OCI-LY7 (cell line): ENCODE measurements at places on chromosomes 6 and 20.

DNA sequence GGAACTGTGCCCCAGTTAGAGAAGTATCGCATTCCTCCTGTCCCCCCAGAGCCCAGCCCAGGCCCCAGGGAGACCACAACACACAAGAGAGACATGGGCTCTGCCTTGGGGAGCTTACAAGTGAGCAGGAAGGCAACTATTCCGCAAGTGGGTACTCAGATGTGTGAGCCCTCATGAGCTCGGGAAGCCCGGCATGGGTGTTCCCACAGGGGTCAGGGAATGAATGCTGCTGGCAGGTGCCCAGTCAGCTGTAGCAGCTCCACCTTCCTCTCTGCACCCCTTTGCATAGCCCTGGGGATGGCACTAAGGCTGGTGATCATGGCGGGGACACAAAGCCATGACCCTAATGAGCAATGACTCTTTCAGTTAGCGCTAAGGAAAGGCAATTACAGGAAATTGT, 194.1 kb downstream of the SYNDIG1 start:
- DNase-seq, result no peak

GRCh38 chr20:14566505-14566904, 229.1 kb upstream of the FLRT3 start:
- DNase-seq, result no peak

DNA sequence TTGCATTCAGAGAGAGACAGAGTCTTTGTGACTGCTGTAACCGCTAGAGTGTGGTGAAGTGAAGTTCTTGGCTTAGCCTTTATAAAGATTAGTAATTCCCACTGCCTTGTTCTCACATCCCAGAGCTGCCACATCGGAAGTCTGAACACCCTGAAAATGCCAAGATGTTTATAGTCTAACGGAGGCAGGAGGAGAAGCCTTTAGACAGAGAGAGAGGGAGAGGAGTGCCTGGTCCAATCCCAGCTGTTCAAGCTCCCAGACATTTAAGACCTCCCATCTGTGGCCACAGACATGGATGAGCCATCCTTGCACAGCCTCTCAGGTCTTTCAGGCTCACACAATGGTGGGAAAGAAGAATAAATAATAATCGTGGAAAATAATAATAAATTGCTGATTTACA, 1422.8 kb upstream of the EYS start:
- no peak for DNase-seq

DNA sequence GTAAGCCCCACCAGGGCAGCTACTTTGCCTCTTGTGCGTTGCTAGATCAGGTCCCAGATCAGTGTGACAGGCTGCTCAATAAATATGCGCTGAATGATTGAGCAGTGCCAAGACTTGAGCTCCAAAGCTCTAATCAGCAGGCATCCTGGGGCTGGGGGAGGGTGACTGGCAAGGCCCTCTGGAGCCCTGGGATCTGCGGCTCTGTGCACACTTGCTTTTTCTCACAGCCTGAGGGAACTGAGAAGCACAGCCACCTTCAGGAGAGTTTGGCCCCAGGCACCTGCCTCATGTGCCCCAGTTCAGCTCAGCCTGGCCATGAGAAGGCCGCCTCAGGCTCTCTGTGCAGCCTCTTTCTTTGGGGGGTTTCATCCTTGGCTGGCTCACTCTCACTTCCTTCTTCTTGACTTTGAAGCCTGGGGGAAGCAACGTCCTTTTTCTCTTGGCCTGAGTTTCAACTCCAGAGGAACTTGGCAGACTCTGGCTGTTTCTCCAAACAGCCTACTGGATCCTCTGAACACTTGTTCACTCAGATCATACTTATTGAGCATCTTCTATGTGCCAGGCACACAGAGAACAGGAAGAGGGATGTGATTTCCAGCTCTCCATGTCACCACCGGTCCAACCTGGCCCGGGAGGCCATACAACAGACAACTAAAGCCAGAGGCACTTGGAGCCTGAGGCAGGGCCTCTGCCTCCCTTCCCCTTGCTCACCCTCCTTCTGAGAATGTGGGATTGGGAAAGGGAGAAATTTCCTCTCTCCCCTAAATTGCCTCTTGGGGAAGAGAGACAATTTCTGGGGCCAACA, 114.0 kb downstream of the VEGFA start:
- DNase-seq, result peak; percentile 81

DNA sequence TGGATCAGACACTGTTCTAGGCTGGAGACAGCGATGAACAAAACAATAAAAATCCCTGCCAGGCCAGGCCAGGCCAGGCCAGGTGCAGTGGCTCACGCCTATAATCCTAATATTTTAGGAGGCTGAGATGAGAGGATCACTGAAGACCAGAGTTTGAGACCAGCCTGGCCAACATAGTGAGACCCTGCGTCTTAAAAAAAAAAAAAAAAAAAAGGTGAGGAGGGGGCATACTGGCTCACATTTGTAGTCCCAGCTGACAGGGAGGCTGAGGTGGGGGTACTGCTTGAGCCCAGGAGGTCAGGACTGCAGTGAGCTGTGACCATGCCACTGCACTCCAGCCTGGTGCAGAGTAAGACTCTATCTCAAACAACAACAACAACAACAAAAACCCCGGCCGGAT, 4.5 kb downstream of the MUCL3 start:
- DNase-seq, result no peak

GRCh38 chr20:48904566-48905296, 16.8 kb upstream of the ARFGEF2 start:
- peak; percentile 79 for DNase-seq

- DNase-seq, result no peak
Observed at GRCh38 chr6:77205936-77206335, 257.4 kb downstream of the HTR1B start.

DNA sequence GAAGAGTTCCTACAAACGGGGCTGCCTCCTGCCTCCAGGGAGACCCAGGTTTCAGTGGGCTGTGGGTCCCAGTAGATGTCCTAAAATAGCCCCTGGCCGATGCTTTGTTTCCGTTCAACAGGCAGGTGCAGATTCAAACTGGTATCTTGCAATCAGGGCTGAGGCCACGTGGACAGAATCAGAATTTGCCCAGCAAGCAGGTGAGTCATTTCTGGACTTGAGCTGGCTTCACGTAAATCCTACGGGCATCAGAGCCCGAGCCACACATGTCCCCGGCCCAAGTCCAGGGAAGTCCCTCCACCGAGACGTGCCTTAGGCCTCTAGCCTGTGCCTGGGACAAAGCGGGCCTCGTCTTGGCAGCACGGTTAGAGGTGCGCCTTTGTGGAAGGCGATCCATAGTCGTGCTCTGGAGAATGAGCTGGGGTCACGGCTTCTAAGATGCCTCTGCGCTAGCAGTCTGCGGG, 101.6 kb upstream of the FRMD1 start:
- no peak for DNase-seq

GRCh38 chr6:41355952-41356351, 20.5 kb downstream of the NCR2 start:
- no peak for DNase-seq

- peak; percentile 58 for DNase-seq
Observed at GRCh38 chr20:33915726-33916331, 77.9 kb upstream of the RALY start.

DNA sequence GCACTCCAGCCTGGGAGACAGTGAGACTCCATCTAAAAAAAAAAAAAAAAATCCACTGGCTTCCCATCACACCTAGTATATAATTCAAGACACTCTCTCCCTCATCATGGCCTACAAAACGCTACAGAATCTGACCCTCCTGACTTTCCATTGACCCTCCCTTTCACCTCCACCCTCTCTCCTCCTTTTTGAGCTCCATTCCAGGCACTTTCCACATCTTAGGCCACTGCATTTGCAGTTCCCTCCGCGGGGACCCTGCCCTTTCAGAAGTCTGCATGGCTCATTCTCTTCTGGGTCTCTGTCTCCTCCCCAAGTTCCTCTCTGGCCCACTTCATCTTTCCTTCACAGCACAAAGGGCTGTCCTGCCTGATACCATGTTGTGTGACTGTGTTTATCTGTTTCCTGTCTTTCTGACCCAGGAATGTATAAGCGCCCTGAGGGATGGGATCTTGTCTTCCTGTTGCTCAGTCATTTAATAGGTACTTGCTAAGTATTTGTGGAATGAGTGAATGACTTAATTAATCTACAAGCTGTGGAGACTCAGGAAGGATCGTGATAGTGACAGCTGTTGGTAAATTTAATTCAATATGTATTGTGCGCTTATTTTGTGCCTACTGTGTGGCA, 35.2 kb downstream of the NCR2 start:
- no peak for DNase-seq

- DNase-seq, result peak; percentile 30
Observed at GRCh38 chr6:16420715-16421461, 182.5 kb downstream of the GMPR start.

DNA sequence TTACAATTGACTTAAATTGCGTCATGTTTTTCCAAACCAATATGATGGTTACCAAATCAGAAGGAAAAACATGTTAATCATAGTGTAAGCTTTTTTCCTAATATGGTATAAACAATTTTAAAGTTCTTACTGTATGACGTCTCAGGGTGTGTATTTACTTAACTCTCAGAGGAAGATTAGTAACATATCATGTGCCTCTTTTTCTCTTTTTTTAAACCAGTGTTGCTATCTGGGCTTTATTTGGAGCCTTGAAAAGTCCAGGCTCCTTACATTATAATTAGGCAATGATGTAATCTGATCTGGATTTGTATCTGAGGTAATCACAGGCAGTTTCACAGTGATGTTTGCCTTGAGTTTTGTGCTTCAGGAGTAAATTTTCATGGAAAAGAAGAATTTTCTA, 20.4 kb upstream of the RAB23 start:
- no peak for DNase-seq

DNA sequence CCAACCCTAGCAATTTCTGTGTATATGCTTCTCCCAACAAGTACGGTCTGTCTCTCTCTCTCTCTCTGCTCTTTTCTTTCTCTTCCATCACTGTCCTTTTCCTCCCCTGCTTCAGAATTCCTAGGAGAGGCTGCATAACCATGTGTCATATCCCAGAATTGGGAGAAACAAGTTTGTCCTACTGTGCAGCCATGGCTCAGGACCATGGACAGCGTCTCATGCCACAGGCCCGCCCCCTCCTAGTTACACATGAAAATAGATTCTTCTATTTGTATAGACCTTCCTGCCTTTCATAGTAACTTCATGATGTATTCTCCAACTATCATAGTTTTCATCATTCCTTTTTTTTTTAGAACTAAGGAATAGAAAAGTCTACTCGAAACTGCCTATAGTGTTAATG, 98.0 kb downstream of the FNDC1 start:
- peak; percentile 41 for DNase-seq

DNA sequence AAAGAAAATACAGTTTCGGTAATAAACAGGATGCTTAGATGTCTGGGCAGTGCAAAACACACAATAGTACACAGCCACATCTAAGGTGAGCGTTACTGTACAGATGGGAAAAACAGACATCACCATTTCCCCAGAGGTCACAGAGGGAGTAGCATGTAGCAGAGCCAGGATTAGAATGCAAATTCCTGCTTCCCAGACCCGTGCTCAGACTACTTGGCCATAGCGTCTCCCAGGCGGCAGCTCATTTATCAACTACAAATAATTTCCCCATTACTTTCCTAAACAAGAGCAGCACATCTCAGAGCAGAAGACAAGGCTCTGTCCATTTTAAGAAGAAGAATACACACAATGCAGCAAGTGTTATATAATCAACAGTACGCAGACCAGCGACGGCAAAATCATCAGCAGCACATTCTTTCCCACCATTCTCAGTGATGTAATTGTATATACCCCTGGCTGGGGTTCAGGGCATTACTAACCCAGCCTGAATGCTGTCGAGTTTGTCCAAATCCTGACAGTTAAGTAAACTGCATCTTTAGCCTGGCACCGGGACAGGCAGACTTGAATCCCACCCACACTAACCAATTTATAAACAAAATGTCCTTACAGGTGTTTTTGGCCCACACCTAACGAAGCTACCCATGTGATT, 61.9 kb downstream of the CNKSR3 start:
- no peak for DNase-seq

GRCh38 chr6:117985916-117986315, 78.9 kb downstream of the SLC35F1 start:
- DNase-seq, result no peak

DNA sequence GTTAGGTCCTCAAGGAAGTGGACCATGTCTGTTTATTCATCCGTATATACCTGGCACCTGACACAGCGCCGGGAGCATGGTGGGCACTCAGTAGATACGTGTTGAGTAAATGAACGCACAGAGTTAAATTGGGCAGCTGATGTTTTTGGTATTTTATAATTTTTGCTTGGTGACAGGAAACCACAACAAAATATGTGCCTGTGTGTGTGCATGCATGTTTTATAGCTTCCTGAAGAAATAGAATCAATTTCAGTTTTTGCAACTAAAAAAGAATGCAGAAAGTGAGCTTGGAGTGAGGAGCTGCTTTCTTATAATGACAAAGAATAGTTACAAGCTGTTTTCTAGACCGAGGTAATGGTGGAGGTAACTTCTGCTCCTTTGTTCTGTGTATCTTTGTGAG, 91.4 kb downstream of the PLCB4 start:
- DNase-seq, result no peak

DNA sequence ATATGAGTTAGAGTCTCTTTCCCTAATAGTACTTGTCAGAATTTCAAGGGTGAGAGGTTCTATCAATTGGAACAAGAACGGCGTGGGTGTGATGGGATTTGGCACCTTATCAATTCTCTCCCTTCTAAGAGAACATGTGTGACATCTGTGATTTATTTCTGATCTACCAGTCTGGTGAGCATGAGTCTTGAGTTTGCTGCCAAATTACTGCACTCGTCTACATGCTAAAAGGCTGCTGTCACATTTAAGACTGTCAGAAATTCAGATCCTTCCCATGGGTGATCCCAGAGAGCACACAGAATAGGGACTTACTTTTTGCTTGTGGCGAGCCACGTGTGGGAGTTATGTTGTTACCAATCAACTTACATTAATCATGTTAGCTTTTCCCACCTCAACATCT, 370.2 kb upstream of the SASH1 start:
- no peak for DNase-seq

GRCh38 chr20:38304845-38305447, 990 bp downstream of the BPI start:
- DNase-seq, result peak; percentile 8

GRCh38 chr6:14313248-14313647, 195.7 kb downstream of the CD83 start:
- no peak for DNase-seq
